ENCODE measurements at places on chromosomes 16 and 17. TPM values are rescaled to one million over a fixed set of nuclear protein-coding genes. Genes with fewer than 3 reads are reported as not detected.

The ITGB3 gene
- total RNA-seq, result 104 TPM

The VMO1 gene
- total RNA-seq, result not detected

The GPR179 gene
- total RNA-seq, result not detected

The TAT gene
- not detected for total RNA-seq

The ANKRD40CL gene
- not detected for total RNA-seq

The HSPB9 gene
- total RNA-seq, result not detected

The TBC1D3D gene
- total RNA-seq, result 0.59 TPM

The MPG gene
- total RNA-seq, result 246 TPM

The FMNL1 gene
- 5.3 TPM for total RNA-seq

The SDR42E1 gene
- total RNA-seq, result not detected

The FBXW10B gene
- 2.2 TPM for total RNA-seq

The SEC14L5 gene
- 0.59 TPM for total RNA-seq

The MYH3 gene
- total RNA-seq, result 0.37 TPM

The NPIPA2 gene
- total RNA-seq, result 0.73 TPM

The AATF gene
- 29.8 TPM for total RNA-seq

The FOXN1 gene
- not detected for total RNA-seq

The MYH1 gene
- not detected for total RNA-seq

The KRTAP2-1 gene
- total RNA-seq, result not detected

The TXNL4B gene
- total RNA-seq, result 7.7 TPM

The PPY gene
- not detected for total RNA-seq

The GAN gene
- 4.0 TPM for total RNA-seq

The SCNN1B gene
- total RNA-seq, result not detected

The ZNF18 gene
- 6.6 TPM for total RNA-seq

The SLC7A6 gene
- total RNA-seq, result 18.4 TPM

The AIPL1 gene
- not detected for total RNA-seq

The SLC52A1 gene
- not detected for total RNA-seq

The PYCARD gene
- 49.1 TPM for total RNA-seq

The XAF1 gene
- total RNA-seq, result 12.1 TPM

The KRTAP16-1 gene
- not detected for total RNA-seq

The MEIOC gene
- under 0.01 TPM for total RNA-seq

The PRR35 gene
- total RNA-seq, result not detected

The IRX5 gene
- total RNA-seq, result 5.3 TPM

The SP6 gene
- total RNA-seq, result under 0.01 TPM

The CTRB2 gene
- total RNA-seq, result not detected

The EFCAB13 gene
- total RNA-seq, result 4.8 TPM

The CACNG5 gene
- not detected for total RNA-seq

The PRMT7 gene
- 56.5 TPM for total RNA-seq

The SCIMP gene
- total RNA-seq, result not detected

The KCNJ16 gene
- total RNA-seq, result not detected

The CTU2 gene
- total RNA-seq, result 29.5 TPM

The RAB26 gene
- 0.20 TPM for total RNA-seq

The TEX14 gene
- 0.73 TPM for total RNA-seq

The OR1E2 gene
- total RNA-seq, result not detected

The OR4D1 gene
- not detected for total RNA-seq

The TP53I13 gene
- 33.4 TPM for total RNA-seq

The CD19 gene
- not detected for total RNA-seq

The MRPL45 gene
- total RNA-seq, result 39.9 TPM

The ZNF778 gene
- 7.4 TPM for total RNA-seq

The CDH3 gene
- 0.20 TPM for total RNA-seq

The KRT31 gene
- total RNA-seq, result not detected

The TEKT5 gene
- total RNA-seq, result not detected

The FNDC8 gene
- not detected for total RNA-seq

The DHRS7C gene
- total RNA-seq, result not detected

The C16orf46 gene
- total RNA-seq, result 1.1 TPM

The OR1D2 gene
- not detected for total RNA-seq

The CORO6 gene
- 3.9 TPM for total RNA-seq

The TOX3 gene
- total RNA-seq, result not detected
